ENCODE measurements at places on chromosomes 1 and 21. TPM values are rescaled to one million over a fixed set of nuclear protein-coding genes. Genes with fewer than 3 reads are reported as not detected.

The S100A7 gene
- total RNA-seq = not detected

The SLAMF9 gene
- total RNA-seq = not detected

DNA sequence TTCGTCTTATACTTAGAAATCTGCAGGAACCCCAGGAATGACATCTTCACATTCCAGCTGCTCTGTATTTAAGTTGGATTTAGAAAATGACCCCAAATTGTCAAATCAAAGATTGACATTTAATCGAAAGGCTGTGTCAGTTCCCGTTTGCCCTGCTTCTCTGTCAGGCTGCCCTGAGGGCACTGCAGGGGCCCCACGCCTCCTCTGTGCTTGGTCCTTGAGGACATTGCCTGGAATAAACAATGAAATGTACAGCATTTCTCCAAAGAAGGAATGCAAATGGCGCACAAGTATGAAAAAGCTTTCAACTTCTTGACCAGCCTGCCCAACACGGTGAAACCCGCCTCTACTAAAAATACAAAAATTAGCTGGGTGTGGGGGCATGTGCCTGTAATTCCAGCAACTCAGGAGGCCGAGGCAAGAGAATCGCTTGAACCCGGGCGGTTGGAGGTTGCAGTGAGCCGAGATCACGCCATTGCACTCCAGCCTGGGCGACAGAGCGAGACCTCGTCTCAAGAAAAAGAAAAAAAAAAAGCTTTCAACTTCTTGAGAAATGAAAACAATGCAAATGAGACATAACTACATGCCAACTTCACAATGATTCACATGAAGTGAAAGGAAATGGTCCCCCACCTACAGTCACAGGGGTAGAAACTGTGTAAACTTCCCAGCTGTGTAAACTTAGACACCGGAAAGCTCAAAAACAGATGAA lies 3.0 kb downstream of the TMPRSS3 start:
- DNase-seq = no peak

The LCE1A gene
- total RNA-seq = not detected

DNA sequence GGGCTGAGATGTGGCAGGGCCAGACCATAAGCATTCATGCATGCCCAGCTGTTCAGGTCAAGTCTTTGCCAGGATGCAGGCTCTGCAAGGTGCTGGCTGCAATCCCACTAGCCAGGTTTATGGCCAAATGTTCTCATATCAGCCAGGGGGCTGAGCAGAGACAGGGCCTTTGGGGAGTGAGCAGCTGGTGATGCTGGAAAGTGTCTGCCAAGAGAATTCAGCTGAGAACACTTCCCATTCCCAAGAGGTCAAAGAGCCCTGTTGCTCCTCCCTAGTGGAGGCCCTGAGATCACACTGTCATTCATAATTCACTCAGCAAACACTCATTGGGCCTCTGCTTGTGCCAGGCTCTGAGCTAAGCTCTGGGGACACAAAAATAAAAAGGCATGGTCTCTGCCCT lies 150.3 kb downstream of the DMRTA2 start:
- DNase-seq = no peak

DNA sequence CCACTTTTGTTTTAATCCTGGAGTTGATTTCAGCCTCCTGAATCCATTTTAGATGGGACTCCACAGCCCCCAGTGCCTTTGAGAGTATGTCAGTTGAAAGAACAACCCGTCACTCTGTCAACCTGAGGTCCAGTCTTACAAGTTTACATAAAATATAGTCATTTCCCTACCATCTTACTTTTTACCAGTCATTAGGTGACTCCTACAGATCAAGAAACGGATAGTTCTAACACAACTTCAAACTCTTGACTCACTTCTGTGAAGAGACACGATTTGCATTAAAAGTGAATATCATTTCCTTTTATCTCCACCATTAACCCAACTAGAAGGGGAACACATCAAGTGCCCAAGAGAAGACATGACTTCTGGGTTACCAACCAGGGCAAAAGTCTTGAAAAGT lies 147.1 kb downstream of the NTPCR start:
- no peak for DNase-seq

The SH2D2A gene
- total RNA-seq = not detected

- DNase-seq = no peak
Observed at GRCh38 chr21:24042687-24043086, 1564.6 kb downstream of the MRPL39 start.

The RGSL1 gene
- not detected for total RNA-seq

- no peak for DNase-seq
Observed at GRCh38 chr1:111618081-111618480, 1.5 kb upstream of the RAP1A start.

The CD84 gene
- total RNA-seq = not detected

The NBPF10 gene
- total RNA-seq = 4.5 TPM

The TCHH gene
- not detected for total RNA-seq

The QSOX1 gene
- total RNA-seq = 152 TPM

DNA sequence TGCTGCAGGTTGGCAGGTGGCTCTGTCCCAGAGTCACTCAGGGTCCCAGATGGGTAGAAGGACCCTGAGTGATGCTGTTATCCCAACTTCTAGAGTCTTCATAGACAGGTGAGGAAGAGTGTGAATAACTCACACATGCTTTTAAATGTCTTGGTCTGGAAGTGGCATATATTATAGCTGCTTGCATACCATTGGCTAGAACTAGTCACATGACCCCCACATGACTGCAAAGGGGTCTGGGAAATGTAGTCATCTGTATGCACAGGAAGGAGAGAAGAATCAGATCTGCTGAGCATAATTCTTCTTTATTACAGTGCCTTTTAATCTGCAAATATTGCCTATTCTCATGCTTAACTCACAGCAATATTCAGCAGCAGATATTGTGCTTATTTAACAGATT lies 28.2 kb upstream of the KLHDC7A start:
- DNase-seq = no peak

- DNase-seq = no peak
Observed at GRCh38 chr1:17192394-17193221, 12.3 kb upstream of the PADI1 start.

GRCh38 chr1:204834752-204835151 lies 35.9 kb upstream of the NFASC start:
- DNase-seq = no peak

GRCh38 chr1:111990878-111991718 lies 1.6 kb upstream of the KCND3 start:
- DNase-seq = peak; percentile 90

- no peak for DNase-seq
Observed at GRCh38 chr1:5448486-5448885, 543.7 kb downstream of the NPHP4 start.

GRCh38 chr21:44579056-44579832 lies 1.2 kb downstream of the KRTAP10-5 start:
- DNase-seq = no peak

DNA sequence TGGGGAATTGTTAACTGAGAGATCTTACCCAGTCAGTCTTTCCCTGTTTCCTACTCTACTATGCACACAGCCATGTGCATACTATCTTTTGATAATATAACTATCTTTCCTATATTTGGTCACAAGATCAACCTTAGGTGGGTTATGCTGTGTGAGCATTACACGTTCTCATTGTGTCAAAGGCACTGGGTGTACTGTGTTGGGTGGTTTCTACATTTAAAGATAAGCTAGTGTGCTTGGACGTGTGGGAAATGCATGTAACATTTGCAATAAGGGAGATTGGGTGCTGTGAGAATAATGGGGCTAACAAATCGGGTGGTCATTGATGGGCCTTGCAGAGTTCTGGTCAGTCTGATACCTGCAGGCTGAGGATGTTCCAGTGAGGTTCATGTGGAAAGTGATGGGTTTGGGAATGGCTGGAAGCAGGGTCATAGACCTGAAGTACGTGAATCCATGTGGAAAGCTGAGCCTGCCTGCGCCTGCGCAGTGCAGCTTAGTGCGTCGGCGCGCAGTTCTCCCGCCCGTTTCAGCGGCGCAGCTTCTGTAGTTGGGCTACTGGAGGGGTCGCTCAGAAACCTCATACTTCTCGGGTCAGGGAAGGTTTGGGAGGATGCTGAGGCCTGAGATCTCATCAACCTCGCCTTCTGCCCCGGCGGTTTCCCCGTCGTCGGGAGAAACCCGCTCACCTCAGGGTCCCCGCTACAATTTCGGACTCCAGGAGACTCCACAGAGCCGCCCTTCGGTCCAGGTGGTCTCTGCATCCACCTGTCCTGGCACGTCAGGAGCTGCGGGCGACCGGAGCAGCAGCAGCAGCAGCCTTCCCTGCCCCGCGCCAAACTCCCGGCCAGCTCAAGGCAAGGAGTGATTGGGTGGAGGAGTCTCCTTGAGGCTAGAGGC lies at the start of gene MSH4:
TSS of gene MSH4 (plus strand) at position 507 of the 897 bp plus-strand sequence. CDS start at position 611, 104 bp downstream.
- peak; percentile 88 for DNase-seq

- peak; percentile 76 for DNase-seq
Observed at GRCh38 chr1:3642919-3643675, 6.8 kb downstream of the WRAP73 start.
